Activated naive CD4-positive, alpha-beta T cell treated with Interleukin-2 at 50 U/mL for 16 hours (primary cell): ENCODE measurements at places on chromosomes 5 and 9.

DNA sequence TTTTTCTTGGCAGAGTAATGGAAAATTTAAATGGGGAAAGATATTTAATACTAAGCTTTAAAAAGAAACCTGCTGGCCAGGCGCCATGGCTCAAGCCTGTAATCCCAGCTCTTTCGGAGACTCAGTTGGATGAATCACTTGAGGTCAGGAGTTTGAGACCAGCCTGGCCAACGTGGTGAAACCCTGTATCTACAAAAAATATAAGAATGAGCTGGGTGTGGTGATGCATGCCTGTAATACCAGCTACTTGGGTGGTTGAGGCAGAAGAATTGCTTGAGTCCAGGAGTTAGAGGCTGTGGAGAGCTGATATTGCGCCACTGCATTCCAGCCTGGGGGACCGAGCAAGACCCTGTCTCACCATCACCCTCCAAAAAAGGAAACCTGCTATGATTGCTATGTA is 32.8 kb downstream of the TUT7 start:
- DNase-seq = no peak

GRCh38 chr9:104838958-104839357 is 75.0 kb downstream of the NIPSNAP3B start:
- no peak for DNase-seq

DNA sequence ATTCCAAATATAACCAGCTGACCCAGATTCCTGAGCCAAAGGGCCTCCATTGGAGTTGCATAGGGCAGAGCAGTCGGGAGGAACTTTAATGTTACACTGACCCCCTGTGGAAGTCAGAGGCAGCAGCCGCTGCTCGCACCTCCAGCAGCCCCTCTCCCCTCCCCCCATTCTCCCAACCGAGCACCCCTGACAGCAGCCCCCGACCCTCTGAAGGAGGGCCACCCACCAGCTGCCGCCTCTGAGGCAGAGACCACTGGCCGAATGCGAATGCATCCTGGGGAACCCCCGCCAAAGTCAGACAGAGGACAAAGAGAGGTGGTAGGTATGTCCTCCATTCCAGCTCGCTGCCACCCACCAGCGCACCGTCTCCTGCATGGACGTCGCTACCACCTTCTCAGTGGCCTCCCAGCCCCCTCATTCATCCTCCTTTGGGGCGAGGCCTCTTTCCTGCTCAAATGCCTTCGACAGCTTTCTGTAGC is 231.0 kb downstream of the CDK5RAP2 start:
- no peak for DNase-seq

GRCh38 chr5:128572051-128572929 is 34.2 kb upstream of the FBN2 start:
- no peak for DNase-seq

GRCh38 chr5:95759005-95759404 is 27.9 kb downstream of the RHOBTB3 start:
- DNase-seq = no peak

GRCh38 chr5:62596096-62596495 is 17.5 kb downstream of the LRRC70 start:
- no peak for DNase-seq

DNA sequence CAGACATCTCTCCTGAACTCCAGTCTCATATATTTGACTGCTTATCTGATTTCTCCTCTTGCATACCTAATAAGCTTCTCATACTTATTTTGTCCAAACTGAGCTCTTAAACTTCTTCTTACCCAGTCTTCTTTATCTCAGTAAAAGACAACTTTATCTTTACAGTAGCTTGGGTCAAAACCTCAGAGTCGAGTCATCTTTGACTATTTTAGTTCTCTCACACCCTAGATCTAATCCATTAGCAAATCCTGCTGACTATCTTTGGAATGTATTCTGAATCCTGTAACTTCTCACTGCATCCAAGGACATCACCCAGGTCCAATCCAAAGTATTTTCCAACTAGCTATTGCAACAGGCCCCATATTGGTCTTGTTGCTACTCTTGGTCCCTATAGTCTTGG is 11.8 kb upstream of the JAK2 start:
- no peak for DNase-seq

DNA sequence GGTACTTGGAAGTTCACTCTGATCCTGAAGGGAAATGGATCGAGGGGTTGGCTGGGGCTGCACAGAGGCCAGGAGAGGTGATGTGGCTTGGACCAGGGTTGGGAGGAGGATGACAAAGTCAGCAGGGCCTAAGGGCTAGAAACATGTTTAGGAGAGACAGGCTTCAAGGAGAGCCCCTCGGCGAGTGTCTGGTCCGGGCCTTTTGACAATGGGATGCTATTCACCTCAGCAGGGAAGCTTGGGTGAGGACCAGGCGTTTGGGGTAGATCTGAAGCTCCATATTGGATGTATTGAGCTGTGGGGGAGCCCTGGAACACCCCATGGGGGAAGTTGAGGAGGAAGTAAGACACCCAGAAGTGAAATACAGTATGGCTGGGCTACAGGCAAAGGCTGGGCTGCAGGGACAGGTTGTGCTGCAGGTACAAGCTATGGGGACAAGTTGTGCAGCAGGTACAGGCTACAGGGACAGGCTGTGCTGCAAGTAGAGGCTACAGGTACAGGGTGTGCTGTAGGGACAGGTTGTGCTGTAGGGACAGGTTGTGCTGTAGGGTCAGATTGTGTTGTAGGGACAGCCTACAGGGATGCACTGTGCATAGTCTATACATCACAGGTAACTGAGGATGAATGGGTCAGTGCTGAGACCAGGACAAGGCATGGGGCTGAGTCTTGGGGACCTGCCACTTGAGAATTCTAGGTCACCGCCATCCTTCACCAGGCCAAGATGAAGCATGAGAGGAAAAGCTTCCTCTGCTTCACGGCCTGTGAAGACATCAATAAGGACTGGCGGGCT is 22.7 kb upstream of the FIBCD1 start:
- DNase-seq = no peak

GRCh38 chr5:93219641-93220145 is 361.3 kb downstream of the NR2F1-AS1 start:
- DNase-seq = no peak

- no peak for DNase-seq
Observed at GRCh38 chr5:143596824-143597223, 193.3 kb upstream of the NR3C1 start.

GRCh38 chr9:137317718-137318511 is 15.8 kb upstream of the NRARP start:
- DNase-seq = no peak

DNA sequence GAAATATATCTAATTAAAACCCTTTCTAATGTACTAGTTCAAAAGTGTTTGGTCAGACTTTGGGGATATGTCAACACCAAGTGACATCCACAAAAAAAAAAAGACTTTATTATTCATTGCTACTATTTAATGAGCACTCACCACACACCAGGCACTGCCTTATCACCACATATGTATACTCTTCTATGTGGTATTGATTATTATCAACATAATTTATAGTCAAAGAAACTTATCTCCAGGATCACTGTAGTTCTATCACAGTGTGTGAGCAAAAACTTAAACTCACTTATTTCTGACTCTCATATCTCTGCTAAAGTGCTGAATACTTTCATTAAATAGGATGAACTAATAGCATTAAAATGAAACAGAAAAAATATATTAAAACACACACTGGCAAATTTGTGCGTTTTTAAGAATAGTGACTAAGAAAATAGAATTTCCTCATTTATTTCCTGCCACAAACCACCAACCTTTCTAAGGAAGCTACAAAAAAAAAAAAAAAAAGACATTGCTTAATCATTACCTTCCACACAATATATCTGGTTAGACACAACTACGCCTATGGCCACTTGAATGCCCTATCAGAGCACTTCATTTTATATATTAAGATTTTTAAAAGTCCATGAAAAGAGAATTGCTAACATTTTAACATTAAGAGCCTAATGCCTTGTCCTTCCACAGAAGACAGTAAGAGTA is 12.8 kb downstream of the SLCO4C1 start:
- DNase-seq = no peak

GRCh38 chr9:130139251-130139650 is 33.0 kb upstream of the NCS1 start:
- no peak for DNase-seq

DNA sequence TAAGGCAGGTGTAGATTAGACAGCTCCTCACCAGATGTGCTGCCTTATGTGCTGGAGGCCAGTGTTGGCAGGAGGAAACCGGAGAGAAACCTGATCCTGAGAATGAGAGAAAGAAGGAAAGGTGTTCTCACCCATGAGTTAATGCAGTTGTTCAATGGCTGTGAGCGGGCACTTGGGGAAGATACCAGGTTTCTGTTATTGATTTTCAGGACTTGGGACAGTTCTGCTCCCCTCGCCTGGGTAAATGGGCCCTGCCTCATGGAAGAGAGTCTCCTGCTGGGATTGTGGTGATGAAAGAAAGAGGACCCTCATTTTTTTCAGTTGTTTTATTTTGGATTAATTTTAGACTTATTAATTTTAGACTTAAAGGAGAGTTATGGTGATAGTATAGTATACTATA is 59.5 kb downstream of the EGFLAM start:
- DNase-seq = no peak

DNA sequence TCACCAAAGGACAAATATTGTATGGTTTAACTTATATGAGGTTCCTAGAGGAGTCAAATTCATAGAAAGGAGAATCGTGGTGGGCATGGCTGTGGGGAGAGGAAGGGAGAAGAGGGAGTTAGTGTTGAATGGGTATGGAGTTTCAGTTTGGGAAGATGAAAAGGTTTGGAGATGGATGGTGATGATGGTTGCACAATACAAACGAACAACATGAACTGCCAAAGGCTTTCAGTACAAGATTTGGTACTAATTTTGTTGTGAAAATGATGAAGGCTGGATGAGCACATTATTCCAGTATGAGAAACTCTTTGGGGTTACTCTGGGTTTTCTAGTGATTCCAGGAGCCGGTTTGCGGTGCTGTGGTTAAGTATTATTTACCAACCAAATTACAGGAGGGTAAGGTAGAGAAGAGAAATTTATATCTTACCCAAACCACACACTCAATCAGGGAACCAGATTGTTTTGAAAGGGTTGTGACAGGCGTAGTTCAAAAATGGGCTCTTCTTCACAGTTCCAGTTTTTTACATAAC is 112.0 kb upstream of the TBC1D2 start:
- DNase-seq = no peak

GRCh38 chr5:179346401-179346800 is 1.1 kb upstream of the ADAMTS2 start:
- DNase-seq = no peak

DNA sequence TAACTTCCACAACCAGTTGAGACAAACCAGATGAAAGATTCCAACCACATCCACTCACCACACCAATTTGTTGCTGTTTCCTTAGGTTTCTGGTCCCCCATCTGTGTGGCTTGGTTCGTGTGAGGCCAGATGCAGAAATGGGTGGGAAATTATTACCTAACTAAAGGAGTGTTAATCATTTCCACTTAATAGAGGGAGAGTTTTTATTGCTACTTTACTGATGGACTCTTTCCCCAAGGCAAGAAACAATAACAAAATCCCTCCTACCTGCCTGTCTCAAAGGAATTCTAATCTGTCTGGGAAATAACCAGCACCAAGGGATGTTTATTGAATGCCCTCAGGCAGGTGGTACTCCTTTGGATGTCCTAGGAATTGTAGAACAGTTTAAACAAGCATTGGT is 76.3 kb downstream of the TMEM167A start:
- no peak for DNase-seq

- no peak for DNase-seq
Observed at GRCh38 chr9:3783156-3783555, 257.4 kb upstream of the RFX3 start.

DNA sequence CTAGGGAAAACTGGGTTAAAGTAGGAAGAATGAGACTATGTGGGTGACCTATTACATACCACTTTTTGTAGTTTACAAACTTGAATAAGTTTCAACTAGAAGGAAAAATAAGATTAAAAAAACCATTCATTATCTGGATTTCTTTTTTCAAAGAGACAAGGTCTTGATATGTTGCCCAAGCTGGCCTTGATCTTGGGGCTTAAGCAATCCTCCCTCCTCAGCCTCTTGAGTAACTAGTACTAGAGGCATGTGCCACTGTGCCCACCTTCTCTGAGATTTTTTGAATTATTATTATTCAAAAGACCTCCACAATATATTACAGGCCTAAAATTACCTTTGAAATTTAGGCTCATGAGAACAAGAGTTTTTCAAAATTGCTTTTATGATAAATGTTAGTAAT is 63.2 kb downstream of the NR2F1-AS1 start:
- no peak for DNase-seq

- no peak for DNase-seq
Observed at GRCh38 chr5:152804179-152804578, 399.1 kb upstream of the NMUR2 start.

DNA sequence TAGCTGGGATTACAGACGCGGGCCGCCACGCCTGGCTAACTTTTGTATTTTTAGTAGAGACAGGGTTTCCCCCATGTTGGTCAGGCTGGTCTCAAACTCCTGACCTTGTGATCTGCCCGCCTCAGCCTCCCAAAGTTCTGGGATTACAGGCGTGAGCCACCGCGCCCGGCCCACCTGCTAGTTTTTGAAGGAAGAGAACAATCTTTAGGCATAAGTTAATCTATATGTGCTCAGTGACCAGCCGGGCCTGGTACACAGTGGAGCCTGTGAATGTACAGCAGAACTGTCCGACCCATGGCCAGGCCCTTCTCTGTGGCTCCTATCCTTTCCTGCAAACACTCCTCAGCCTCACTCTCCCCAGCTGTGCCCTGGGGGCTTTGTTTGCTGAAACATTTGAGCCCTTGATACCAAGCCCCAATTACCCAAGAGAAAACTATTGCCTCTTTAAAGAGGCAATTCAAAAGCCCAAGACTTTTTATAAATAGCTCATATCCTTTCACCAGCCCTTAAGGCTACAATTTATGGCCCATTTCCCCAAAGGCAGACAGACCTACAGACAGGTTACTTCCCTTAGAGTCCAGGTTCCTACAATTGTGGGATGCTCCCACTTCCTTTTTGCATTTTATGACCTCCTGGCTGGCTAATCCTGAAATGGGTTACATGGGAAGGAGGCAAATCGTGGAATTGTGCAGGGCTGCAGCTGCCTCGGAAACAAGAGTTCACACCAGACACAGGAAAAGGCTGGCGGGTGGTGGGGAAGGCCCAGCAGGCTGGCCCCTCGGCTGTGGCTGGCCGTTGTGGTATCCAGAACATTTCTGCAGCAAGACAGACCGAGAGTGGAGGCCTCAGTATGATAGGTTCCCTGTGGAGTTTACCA is 37.5 kb downstream of the SPRY4 start:
- no peak for DNase-seq
